ENCODE measurements at places on chromosomes 7 and 10. TPM values are rescaled to one million over a fixed set of nuclear protein-coding genes. Genes with fewer than 3 reads are reported as not detected.

DNA sequence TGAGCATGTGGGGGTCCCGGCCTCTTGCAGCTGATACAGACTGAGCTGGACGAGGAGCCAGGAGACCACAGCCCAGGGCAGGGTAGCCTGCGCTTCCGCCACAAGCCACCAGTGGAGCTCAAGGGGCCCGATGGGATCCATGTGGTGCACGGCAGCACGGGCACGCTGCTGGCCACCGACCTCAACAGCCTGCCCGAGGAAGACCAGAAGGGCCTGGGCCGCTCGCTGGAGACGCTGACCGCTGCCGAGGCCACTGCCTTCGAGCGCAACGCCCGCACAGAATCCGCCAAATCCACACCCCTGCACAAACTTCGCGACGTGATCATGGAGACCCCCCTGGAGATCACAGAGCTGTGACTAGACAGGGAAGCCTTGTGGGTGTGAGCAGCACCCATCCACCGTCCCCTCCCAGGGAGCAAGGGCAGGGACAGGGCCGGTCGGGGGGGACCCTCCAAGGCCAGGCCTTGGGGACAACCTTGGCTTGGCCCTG is 36.1 kb downstream of the PSAP start:
- no peak for DNase-seq

GRCh38 chr7:112140600-112140999 is 65.6 kb downstream of the DOCK4 start:
- DNase-seq = no peak

DNA sequence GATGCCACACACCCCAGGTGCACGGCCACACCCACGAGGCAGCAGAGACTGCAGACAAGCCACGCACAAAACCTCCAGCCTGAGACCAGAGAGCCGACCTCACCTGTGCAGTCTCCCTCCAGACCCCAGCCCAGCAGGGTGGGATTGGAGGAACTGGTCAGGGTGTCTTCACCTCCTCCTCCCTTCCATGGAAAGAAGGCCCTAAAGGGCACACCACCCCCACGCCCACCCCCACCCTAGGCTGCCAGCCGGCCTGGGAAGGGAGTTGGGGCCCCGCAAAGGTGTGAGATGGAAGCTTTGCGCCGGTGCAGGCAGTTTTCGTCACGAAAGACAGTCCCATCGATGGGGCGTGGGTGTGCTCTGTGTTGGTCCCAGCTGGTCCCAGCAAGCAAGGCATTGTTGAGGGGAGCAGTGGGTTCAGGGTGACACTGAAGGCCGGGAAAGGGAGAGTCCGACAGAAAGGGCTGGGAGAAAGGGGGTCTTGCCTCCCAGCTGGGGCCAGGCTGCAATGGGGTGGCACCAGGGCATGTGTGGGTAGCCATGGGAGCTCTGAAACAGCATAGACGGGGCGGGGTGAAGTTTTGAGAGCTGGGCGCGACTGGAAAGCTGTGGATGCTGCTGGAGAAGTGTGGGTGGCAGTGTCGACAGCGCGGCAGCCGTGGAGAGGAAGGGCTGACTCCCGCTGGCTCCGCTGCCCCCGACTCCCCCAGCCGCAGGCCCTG is 349.2 kb downstream of the GLRX3 start:
- no peak for DNase-seq

DNA sequence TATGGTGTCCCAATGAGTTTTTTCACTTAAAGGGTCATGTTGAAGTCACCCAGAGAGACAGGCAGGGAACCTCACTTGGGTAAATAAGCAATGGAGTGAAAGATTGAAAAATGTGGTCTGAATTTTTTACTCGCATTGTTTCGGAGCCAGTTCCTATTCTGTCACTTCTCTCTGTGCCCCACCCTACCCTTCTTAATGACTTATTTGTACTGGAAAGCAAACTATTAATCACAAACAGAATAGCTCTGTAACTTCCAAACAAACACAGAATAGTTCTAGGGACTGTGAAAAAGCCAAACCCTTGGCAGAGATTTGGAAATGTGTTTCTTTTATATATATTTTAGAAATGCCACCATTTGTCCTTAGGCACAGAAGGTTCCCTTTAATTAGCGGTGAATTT is 76.0 kb downstream of the LRMDA start:
- no peak for DNase-seq

The NPC1L1 gene
- not detected for polyA plus RNA-seq

The PHYHIPL gene
- polyA plus RNA-seq = not detected

GRCh38 chr10:62459500-62459899 is 85.3 kb downstream of the ZNF365 start:
- no peak for DNase-seq

DNA sequence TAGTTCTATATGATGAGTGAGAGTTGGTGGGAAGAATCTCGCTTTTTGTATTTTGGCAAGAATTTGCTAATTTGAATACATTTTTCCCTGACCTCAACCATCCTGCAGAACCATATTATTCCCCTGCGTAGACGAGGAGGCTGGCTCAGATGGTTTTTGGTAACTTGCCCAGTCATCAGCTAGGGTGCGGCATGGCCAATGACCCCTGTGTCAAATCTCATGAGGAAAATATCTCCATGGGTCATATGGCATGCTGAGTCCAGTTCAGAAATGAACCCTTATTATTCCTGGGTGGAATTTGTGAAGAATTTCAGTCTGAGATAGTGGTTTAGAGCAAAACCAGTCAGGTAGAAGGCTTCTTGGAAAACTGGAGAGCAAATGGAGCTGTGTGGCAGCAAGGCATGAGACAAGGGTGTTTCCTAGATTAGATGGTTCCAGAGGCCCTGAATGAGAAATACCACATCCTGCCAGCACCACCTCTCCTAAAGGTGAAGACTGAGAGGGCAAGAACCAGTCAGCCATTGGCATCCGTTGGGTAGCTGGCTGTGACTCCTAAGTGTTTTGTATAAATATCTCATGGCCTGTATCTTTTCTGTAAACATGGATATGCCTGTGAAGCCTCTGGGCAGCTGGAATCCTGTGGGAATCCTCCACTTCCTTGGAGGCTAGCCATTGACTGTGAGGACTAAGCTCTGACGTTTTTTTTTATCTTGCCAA is 5.8 kb upstream of the UPP1 start:
- DNase-seq = no peak

The FUOM gene
- 56.8 TPM for polyA plus RNA-seq

GRCh38 chr10:96130326-96130995 is 364 bp downstream of the ZNF518A start:
- peak; percentile 80 for DNase-seq

GRCh38 chr10:91602868-91603568 is 29.9 kb downstream of the PPP1R3C start:
- no peak for DNase-seq

- peak; percentile 7 for DNase-seq
These were observed 45.8 kb upstream of the PLEKHA1 start for GRCh38 chr10:122328676-122329075.

DNA sequence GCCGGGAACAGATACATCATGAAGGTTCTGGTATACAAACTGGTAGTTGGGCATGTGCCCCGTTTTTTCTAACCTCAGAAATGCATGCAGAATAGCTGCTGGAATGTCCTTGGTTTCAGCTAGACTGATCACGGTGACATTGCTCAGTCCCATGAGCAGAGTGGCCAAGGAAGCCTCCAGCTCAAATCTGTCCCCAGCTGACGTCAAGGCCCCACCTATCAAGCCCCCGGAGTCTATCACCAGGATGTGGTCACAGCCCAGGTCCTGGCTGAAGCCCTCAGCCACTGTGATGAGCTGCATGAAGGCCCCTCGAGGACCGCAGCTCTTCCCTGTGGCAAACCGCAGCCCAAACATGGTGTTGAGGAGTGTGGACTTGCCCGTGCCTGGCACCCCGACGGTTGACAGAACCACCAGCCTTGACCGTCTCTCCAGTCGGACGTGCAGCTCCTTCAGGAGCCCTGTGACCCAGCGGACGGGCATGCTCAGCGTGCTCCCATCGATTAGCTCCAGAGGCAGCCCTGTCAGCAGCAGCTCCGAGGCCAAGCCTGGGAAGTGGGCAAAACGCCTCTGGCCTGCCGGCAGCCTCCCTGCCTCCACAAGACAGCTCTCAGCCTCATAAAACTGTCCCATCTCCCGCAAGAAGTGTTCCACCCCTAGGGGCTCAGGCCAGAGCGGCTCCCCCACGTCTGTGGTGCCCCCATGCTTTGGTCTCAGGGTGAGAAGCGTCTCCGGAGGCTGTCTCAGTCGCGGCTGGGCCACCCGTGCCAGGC is 7.8 kb upstream of the MRPS24 start:
- DNase-seq = no peak

- peak; percentile 60 for DNase-seq
These were observed 24.8 kb upstream of the EIF5AL1 start for GRCh38 chr10:79487296-79488194.

- DNase-seq = no peak
These were observed 170.8 kb downstream of the DNAJC1 start for GRCh38 chr10:21832821-21833130.

DNA sequence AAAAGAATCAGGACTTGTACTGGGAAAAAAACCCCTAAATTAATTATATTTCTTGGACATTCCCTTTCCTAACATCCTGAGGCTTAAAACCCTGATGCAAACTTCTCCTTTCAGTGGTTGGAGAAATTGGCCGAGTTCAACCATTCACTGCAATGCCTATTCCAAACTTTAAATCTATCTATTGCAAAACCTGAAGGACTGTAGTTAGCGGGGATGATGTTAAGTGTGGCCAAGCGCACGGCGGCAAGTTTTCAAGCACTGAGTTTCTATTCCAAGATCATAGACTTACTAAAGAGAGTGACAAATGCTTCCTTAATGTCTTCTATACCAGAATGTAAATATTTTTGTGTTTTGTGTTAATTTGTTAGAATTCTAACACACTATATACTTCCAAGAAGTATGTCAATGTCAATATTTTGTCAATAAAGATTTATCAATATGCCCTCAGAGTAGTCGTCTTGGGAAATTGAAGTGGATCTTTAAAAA is 6.6 kb downstream of the EMX2 start:
- no peak for DNase-seq

The CFAP70 gene
- 0.13 TPM for polyA plus RNA-seq

DNA sequence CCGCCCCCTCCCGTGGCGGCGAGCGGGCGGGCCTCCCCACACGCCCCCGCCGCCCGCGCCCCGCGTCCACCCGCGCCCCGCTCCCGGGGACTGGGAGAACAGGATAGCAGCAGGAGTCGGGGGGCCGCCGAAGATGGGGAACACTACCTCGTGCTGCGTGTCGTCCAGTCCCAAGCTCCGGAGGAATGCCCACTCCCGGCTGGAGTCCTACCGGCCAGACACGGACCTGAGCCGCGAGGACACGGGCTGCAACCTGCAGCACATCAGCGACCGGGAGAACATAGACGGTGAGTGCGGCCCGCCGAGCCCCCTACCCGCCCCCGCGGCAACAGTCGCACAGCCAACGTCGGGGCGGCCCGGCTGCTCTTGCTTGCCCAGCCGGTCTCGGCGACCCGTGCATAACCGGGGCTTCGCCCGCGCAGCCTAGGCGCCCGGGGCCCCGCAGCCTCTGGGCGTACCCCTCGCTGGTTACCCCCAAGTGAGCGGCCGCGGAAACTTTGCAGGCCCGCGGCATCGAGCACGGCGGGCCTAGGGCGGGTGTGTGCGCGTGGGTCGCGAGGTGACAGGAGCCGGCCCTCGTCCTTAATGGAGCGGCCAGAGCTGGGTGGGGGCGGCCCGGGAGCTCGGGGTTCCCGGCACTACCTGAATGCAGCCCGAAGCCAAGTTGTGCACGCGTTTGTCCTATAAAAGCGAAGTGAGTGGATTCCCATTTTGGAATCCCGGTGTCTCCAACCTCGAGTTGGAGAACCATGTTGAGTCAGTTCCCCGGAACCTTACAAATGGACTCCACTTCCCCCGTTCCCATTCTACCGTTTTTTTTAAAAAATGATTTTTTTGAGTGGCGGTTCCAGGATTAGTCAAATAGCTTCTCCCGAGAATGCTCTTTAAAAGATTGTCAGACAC is 863 bp downstream of the CCNY start:
- DNase-seq = no peak

DNA sequence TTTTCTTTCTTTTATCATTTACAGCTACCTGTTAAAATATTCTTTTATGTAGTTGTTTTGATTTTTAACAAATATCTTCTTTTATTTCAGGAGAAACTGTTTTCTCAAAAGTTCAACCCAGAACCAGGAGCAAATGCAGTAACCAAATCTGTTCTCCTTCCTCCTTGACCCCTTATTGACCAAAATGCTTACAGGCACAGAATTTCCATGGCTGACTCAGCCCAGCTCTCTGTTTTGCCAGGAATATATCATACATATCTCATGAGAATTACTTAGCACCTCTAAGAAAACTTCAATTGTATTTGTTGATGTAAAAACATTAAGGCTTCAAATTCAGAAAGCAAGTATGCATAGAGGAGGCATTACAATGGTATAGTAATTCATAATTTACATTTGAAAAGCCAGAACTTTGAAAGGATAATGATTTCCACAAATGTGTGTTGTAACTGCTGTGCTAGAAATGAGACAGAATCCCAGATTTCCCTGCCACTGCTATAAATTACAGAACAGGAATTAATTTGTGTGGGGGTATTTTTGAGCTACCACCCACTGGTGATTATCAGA is 2.2 kb downstream of the GSAP start:
- no peak for DNase-seq

- peak; percentile 82 for DNase-seq
These were observed 56.4 kb upstream of the ECHDC3 start for GRCh38 chr10:11685787-11686218.

- no peak for DNase-seq
These were observed 240.9 kb upstream of the PTER start for GRCh38 chr10:16195894-16196293.

- DNase-seq = peak; percentile 3
These were observed 99.9 kb upstream of the SKAP2 start for GRCh38 chr7:26964156-26964808.

DNA sequence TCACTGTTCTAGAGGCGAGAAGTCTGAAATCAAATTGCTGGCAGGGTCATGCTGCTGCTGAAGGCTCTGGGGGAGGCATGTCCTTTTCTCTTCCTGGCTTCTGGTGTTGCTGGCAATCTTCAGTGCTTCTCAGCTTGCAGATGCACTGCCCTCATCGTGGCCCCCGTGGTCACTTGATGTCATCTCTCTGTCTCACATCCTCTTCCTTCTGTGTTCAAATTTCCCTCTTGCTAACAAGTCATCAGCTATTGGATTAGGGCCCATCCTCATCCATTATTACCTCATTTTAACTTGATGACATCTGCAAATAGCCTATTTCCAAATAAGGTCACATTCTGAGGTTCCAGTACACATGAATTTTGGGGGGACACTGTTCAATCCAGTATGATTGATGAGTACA is 36.6 kb upstream of the SRGN start:
- DNase-seq = peak; percentile 95

The COL13A1 gene
- not detected for polyA plus RNA-seq

The TSPAN13 gene
- polyA plus RNA-seq = 0.16 TPM

DNA sequence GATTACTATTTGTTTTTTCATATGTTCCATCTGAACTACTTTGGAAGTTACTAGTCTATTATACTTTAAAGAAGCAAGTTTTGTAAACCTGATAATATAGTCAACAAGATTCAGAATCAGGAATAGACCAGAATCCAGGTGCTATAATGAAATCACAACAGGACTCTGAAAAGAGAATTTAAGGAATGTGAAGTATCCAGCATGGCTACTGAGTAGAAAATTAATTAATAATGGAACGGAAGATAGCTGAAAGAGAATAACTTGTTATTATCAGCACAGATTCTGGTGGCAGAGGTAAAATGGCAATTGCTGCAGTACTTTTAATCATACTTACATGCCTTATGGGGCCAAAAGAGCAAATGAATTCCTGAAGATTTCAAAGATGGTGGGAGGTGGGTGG is 43.1 kb upstream of the CHCHD3 start:
- DNase-seq = no peak

- DNase-seq = no peak
These were observed 58.1 kb downstream of the CAV1 start for GRCh38 chr7:116582806-116583444.
